Activated CD4-positive, alpha-beta T cell treated with anti-CD3 and anti-CD28 coated beads, Interleukin-2, amount 10 ng/mL, durations not matched to agents 7 days and 5 days (primary cell): ENCODE measurements at places on chromosomes 1 and 21. TPM values are rescaled to one million over a fixed set of nuclear protein-coding genes. Genes with fewer than 3 reads are reported as not detected.

Gene IL24
- total RNA-seq = not detected

Gene DMRTA2
- not detected for total RNA-seq

Gene SH2D2A
- total RNA-seq = 56.3 TPM

DNA sequence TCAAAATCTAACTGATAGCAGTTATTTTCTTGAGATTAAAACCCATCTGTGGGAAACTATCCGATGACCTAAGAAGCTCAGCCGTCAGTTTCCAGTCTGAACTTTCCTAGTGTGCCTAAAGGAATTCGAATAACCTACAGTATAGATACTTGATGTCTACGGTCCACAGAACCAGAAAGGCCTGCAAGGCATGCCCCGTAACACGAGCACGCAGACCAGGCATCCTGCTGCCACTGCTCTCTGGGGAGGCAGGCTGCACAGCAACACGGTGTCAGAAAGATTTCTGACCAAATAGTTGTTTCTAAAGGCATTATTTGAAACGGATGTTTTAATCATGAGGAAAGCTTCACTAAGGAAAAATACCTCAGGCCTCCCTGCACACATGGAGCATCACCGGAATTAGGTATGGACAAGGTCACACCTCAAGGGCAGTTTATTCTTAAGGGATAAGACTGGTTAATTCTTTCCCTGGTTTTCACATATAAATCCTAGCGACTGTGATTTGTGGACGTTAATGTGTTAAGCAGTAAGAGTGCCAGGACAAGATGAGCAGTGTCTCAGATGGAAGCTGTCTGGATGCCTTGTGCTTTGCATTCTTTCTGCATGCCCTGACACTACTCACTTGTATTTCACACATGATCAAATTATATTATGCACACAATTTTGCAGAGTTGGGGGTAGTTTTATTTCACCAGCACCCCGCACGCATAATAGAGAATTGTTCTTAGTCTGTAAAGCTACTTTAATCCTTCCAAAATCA lies 49.0 kb upstream of the NADK start:
- H3K4me1 ChIP-seq = peaks cover 36% of the 10 kb centered on the region
- H3K4me3 ChIP-seq = no peak overlapping the region
- no peak for DNase-seq
- no peaks in the 10 kb centered on the region for H3K27me3 ChIP-seq
- H3K36me3 ChIP-seq = peaks cover 27% of the 10 kb centered on the region

DNA sequence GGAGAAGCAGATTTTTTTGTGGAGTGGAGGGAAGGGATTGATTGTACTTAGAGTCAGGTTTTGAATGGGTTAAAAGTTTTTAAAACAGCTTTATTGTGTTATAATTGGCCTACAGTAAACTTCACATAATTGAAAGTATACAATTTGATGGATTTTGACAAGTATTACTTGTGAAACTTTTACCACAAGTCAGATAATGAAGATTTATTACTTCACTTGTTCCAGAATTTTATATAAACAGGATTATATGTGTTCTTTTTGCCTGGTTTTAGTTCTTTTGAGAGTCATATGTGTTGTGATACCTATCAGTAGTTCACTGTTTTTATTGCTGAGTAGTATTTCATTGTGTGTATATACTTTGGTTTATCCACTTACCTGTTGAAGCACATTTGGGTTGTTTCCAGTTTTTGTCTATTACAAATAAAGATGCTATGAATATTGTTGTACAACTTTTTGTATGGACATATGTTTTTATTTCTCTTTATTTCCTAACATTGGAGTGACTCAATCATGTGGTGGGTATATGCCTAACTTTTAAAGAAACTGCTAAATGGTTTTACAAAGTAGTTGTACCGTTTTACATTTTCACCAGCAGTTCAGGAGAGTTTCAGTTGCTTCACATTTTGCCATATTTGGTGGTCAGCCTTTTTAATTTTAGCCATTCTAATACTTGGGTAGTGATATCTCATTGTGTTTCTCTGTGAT lies 71.0 kb downstream of the DYRK1A start:
- no peak overlapping the region for H3K4me3 ChIP-seq
- peaks cover 32% of the 10 kb centered on the region for H3K4me1 ChIP-seq
- H3K36me3 ChIP-seq = peaks cover 28% of the 10 kb centered on the region
- no peak overlapping the region for H3K27ac ChIP-seq
- DNase-seq = no peak
- no peaks in the 10 kb centered on the region for H3K27me3 ChIP-seq

GRCh38 chr1:225999912-226000337 lies 782 bp upstream of the SDE2 start:
- H3K4me1 ChIP-seq = peaks cover 80% of the 10 kb centered on the region
- peak; percentile 76 for DNase-seq
- peak overlapping the region; percentile 100 for H3K27ac ChIP-seq
- peaks cover 21% of the 10 kb centered on the region for H3K36me3 ChIP-seq

DNA sequence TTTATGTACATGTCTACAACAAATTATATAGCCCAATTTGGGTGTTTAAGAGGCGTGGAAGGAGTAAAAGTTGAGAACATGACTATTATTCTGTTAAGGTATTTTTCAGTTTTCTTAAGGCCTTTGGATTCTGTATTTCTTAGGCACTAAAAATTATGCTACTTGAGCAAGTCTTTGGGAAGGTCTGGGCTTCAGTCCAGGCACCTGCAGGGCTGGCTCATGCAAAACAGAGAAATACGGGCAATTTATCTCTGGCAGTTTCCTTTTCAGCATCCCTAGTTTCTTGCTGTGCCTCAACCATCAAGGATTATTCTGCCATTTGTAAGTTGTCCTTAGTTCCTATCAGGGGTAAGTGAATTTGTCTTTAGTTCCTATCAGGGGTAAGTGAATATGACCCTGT lies 358.8 kb upstream of the B3GALT2 start:
- no peak overlapping the region for H3K27ac ChIP-seq
- H3K4me3 ChIP-seq = no peak overlapping the region
- peaks cover 25% of the 10 kb centered on the region for H3K36me3 ChIP-seq
- no peaks in the 10 kb centered on the region for H3K27me3 ChIP-seq
- DNase-seq = no peak

DNA sequence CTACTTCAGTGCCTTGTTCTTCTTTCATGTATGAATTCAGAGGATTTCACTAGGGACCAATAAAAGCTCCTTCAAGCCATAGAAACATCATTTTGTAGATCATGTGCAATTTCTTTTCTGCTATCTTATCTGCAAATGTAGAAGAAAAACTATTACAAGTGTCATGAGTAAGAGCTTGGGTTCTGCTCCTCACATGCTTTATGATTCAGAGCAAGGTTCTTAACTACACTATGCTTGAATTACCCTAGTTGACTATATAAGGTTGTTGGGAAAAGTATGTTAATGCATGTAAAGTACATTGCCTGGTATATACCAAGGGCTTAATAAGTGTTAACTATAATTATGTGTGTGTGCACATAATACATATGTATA lies 91.4 kb upstream of the S1PR1 start:
- H3K4me1 ChIP-seq = peaks cover 18% of the 10 kb centered on the region
- H3K4me3 ChIP-seq = no peak overlapping the region
- H3K27me3 ChIP-seq = no peaks in the 10 kb centered on the region
- H3K36me3 ChIP-seq = peaks cover 9% of the 10 kb centered on the region

GRCh38 chr21:15112858-15113257 lies 48.1 kb upstream of the NRIP1 start:
- no peak overlapping the region for H3K4me3 ChIP-seq
- H3K27me3 ChIP-seq = no peaks in the 10 kb centered on the region
- no peak overlapping the region for H3K27ac ChIP-seq
- DNase-seq = no peak
- no peaks in the 10 kb centered on the region for H3K4me1 ChIP-seq
- H3K36me3 ChIP-seq = no peaks in the 10 kb centered on the region
